ENCODE measurements at places on chromosomes 5 and 9. TPM values are rescaled to one million over a fixed set of nuclear protein-coding genes. Genes with fewer than 3 reads are reported as not detected.

The GFI1B gene
- not detected for total RNA-seq

The CIZ1 gene
- total RNA-seq = 150 TPM

The GABRA6 gene
- not detected for total RNA-seq

The XPA gene
- 18.5 TPM for total RNA-seq

The ZNF366 gene
- total RNA-seq = 4.6 TPM

The C6 gene
- total RNA-seq = not detected

The PITX1 gene
- 0.42 TPM for total RNA-seq

The NSG2 gene
- not detected for total RNA-seq

The SLC2A8 gene
- 19.3 TPM for total RNA-seq

The GPX3 gene
- total RNA-seq = 3.5 TPM

The RNF180 gene
- 5.6 TPM for total RNA-seq

The CCDC112 gene
- total RNA-seq = 9.6 TPM

The GARIN3 gene
- total RNA-seq = not detected

The PCDHB11 gene
- total RNA-seq = 0.16 TPM

The DPYSL3 gene
- 146 TPM for total RNA-seq

The FBXL7 gene
- 32.2 TPM for total RNA-seq

The ANKRD31 gene
- not detected for total RNA-seq

The GADD45G gene
- 0.64 TPM for total RNA-seq

The SPATA31E1 gene
- total RNA-seq = not detected

The FAT2 gene
- total RNA-seq = not detected

The SLC45A2 gene
- not detected for total RNA-seq

The LYSMD3 gene
- 21.3 TPM for total RNA-seq

The NMUR2 gene
- not detected for total RNA-seq

The ECPAS gene
- 72.3 TPM for total RNA-seq

The SEMA5A gene
- total RNA-seq = 0.04 TPM

The CTSV gene
- 1.3 TPM for total RNA-seq

The GLRA1 gene
- total RNA-seq = not detected

The BASP1 gene
- total RNA-seq = 79.3 TPM

The SV2C gene
- 0.07 TPM for total RNA-seq

The GPR150 gene
- 0.31 TPM for total RNA-seq

The APBA1 gene
- 11.4 TPM for total RNA-seq

The PCDHB4 gene
- 0.21 TPM for total RNA-seq

The FOXD4 gene
- 0.42 TPM for total RNA-seq

The SOWAHA gene
- total RNA-seq = not detected

The SOX30 gene
- not detected for total RNA-seq

The SMARCA2 gene
- 79.9 TPM for total RNA-seq

The MZB1 gene
- not detected for total RNA-seq

The RORB gene
- total RNA-seq = not detected

All from endothelial cell of umbilical vein (primary cell).